ENCODE measurements at places on chromosomes 2 and 18. TPM values are rescaled to one million over a fixed set of nuclear protein-coding genes. Genes with fewer than 3 reads are reported as not detected.

The PDE1A gene
- total RNA-seq = 37.0 TPM

The FAM136A gene
- 27.4 TPM for total RNA-seq

The TUBA3E gene
- 0.11 TPM for total RNA-seq

The PLEKHH2 gene
- total RNA-seq = 14.9 TPM

The PFN4 gene
- 4.5 TPM for total RNA-seq

The RUFY4 gene
- 0.10 TPM for total RNA-seq

The OTOF gene
- 1.6 TPM for total RNA-seq

The TRIM43 gene
- total RNA-seq = not detected

The CDH20 gene
- total RNA-seq = 17.2 TPM

The KCNG2 gene
- 1.3 TPM for total RNA-seq

The CCL20 gene
- not detected for total RNA-seq

The CGREF1 gene
- total RNA-seq = 22.7 TPM

The CFAP65 gene
- total RNA-seq = 4.8 TPM

The ADD2 gene
- 122 TPM for total RNA-seq

The CYBRD1 gene
- total RNA-seq = 138 TPM

The SIGLEC15 gene
- total RNA-seq = 0.11 TPM

The SCYGR4 gene
- total RNA-seq = not detected

The PELI1 gene
- 45.4 TPM for total RNA-seq

The KCNJ3 gene
- 2.9 TPM for total RNA-seq

The SGPP2 gene
- total RNA-seq = 8.9 TPM

The MRPL33 gene
- total RNA-seq = 178 TPM

The PRKAG3 gene
- total RNA-seq = 0.06 TPM

The TLX2 gene
- not detected for total RNA-seq

The TMEM17 gene
- 6.0 TPM for total RNA-seq

The MAB21L4 gene
- total RNA-seq = 0.22 TPM

The CKAP2L gene
- total RNA-seq = 7.9 TPM

The FAM237A gene
- total RNA-seq = not detected

The ZNF892 gene
- total RNA-seq = 16.2 TPM

The NYAP2 gene
- 12.6 TPM for total RNA-seq

The ZBTB7C gene
- 15.7 TPM for total RNA-seq
